GM12878 (cell line): ENCODE measurements at places on chromosomes 11 and 22.

- DNase-seq = no peak
Measured at GRCh38 chr11:79449040-79449439, 8.2 kb upstream of the TENM4 start.

- DNase-seq = no peak
Measured at GRCh38 chr22:45997077-45997776, 20.3 kb upstream of the WNT7B start.

GRCh38 chr11:79796704-79797103 is 355.9 kb upstream of the TENM4 start:
- DNase-seq = no peak

DNA sequence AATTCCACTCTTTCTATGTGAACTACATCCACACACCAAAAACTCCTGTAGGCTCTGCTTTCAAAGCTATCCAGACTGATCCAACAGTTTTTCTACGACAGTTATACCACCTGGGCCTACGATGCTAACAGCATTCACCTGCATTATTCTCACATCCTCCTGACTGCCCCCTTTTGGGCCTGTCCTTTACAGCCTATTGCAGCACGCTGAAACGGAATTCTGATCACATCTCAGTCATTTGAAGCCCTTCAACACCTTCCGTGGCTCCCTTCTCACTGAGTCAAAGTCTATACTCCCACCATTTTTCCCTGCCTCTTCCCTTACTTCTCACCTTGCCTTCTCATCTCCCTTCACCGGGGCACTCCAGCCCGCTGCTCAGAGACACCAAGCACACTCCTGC is 791.3 kb upstream of the KIRREL3 start:
- DNase-seq = no peak

DNA sequence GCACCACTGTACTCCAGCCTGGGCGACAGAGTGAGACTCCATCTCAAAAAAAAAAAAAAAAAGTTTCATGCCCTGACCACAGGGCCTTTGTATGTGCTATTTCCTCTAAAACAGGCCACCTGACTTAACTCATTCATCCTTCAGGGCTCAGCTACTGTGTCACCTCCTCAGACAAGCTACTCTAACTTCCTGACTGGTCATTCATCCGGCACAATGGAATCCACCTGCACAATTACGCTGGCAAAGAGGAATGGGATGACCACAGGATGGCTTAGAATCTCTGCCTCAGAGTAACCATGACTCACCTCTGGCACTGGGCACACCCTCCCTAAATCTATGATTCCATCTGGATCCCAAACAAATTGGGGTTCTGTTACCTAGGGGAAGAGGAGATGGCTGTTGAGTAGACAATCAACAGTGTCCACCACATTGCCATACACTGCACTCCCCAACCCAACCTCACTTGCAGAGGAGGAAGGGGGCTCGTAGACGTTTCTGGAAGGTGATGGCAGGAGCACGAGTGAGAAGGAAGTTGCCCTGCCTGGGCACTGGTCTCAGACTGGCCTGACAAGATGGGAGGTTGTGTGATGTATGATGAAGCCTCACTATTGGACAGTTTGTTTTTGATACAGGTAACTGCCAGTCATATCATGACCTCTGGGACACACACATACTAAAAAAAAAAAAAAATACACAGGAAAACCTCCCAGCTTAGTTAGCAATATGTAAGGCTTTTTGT is 22.8 kb upstream of the HMOX1 start:
- DNase-seq = no peak

DNA sequence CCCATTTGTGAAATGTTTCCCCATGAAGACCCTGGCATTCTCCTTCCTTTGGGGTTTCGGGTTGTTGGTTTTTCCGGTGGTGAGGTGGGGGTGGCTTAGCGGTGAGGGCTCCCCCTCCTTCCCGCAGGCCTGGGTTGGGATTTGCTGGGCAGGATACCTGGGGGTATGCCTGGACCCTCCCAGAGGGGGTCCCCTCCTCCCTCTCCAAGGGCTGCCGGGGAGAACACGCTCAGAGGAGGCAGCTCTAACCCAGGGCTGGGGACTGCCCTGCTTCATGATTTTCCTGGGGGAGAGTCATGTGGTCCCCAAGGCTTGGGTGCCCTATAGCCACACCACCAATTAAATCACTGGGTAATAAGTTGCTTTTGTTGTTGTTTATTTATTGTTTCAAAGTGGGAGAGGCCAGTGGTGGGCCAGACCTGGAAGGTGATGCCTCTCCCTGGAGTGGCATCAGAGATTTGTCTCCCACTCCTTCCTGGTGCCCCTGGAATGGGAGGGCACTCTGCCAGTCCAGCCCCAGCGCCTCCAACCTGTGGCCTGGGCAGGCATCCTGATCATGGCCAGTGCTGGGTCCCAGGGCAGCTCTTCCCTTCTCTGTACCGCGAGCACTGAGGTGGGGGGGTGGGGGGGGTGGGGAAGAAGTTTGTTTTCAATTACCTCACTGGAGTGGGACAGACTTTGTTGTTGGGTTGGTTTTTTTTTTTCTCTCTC is 1.3 kb upstream of the CLCF1 start:
- DNase-seq = no peak

- DNase-seq = no peak
Measured at GRCh38 chr11:73566977-73567755, 30.7 kb downstream of the FAM168A start.

DNA sequence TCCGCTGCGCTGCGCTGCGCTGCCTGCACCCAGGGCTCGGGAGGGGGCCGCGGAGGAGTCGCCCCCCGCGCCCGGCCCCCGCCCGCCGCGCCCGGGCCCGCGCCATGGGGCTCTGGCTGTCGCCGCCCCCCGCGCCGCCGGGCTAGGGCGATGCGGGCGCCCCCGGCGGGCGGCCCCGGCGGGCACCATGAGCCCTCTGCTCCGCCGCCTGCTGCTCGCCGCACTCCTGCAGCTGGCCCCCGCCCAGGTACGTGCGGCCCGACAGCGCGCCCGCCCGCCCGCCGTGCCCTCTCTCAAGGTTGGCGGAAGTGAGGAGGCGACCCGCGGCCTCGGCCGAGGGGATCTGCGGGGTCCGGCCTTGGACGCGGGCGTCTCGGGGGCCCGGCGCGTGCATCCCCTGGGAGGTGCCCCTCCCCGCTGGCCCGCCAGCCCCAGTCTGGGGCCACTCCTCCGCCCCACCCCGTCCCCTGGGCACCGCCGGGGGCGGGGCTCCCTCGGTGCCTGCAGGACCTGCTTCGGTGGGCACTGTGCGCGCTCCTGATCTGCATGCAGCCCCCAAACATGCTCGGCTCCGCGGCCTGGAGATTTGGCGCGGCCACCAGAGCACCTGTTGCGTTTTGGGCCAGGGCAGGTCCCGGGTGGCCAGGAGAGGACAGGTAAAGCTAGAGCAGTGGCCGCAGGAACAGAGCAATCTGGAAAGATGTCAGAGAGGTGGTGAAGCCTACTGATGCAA is 429 bp downstream of the VEGFB start:
- DNase-seq = no peak

GRCh38 chr22:46758867-46759290 is 3.6 kb upstream of the TBC1D22A start:
- no peak for DNase-seq

GRCh38 chr11:77418155-77418970 is 55.5 kb downstream of the PAK1 start:
- DNase-seq = no peak

- no peak for DNase-seq
Measured at GRCh38 chr22:32340411-32340810, 17.3 kb upstream of the RFPL3 start.

DNA sequence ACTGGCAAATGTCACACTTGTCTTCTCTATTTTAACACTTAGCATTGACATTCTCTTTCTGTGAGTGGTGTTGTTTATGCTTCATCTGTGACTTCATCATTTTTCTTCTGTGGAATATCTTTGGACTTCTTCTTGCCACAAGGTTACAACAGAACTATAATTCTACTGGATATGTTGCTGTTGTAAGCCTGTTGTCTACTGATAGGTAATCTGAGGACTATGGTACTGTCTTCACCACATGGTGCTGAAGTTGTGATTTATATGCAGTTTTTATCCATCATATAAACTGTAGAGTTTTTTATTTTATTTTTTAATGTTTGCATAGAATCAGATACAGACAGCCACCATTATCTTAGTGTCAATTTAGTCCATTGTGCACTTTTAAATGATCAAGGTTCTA is 622.2 kb upstream of the CNTN5 start:
- no peak for DNase-seq
